GM20000 (cell line): ENCODE measurements at places on chromosomes 16 and 17.

- DNase-seq = no peak
Observed at GRCh38 chr17:77839698-77840512, 118.6 kb upstream of the TNRC6C start.

- DNase-seq = no peak
Observed at GRCh38 chr16:12339686-12340085, 363.2 kb downstream of the SNX29 start.

DNA sequence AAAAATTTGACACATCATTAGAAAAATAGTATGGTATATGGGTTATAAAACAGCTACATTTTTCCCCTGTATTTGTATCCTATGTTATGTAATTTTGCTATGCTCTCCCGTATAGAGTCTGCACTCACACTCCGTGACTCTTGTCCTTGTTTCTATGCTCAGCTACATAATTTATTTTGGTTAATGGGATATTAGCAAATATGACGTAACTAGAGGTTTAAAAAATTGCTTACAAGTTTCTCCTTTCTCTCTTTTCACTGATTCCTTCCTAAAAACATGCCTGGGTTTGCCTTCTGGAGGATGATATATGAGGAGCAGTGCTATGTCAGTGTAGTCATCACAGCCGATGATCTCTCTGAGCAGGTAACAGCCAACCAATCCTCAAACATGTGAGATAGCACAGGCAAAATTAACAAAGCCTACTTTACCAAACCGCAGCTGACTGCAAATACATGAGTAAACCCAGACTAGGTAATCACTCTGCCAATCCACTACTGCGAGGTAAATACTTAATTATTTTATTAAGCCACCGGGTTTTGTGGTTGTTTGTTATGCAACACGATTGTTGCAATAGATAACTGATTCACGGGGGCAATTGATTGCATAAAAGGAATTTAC, 126.9 kb downstream of the KIF2B start:
- no peak for DNase-seq

DNA sequence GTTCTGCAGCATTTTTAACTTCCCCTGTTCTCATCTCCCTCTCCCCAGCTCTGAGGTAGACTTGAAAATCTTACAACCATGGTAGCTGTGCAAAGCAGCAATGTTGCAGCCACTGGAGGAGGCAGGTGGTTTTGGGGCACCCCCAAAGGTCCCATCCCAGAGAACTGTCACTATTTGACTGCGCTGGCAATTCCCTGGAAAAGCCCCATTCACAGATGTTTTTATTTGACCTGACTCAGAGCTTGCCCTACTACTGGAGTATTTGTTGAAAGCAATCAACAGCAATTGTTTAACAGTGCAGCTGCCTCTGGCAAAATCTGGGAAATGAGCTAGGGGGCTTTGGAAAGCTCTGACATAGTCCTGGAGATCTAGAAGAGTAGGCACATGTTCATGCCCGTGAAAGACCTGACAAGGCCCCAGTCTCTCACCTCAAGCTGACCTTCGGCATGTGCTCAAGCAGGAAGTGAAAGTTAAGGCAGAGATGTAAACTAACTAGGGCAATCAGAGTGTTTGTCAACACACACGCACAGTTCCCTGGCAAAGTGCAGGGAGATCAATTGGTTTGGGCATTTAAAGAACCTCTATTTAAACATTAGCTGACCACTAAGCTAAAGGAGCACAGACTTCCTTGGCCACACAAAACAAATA, 19.7 kb upstream of the PIK3R5 start:
- no peak for DNase-seq

DNA sequence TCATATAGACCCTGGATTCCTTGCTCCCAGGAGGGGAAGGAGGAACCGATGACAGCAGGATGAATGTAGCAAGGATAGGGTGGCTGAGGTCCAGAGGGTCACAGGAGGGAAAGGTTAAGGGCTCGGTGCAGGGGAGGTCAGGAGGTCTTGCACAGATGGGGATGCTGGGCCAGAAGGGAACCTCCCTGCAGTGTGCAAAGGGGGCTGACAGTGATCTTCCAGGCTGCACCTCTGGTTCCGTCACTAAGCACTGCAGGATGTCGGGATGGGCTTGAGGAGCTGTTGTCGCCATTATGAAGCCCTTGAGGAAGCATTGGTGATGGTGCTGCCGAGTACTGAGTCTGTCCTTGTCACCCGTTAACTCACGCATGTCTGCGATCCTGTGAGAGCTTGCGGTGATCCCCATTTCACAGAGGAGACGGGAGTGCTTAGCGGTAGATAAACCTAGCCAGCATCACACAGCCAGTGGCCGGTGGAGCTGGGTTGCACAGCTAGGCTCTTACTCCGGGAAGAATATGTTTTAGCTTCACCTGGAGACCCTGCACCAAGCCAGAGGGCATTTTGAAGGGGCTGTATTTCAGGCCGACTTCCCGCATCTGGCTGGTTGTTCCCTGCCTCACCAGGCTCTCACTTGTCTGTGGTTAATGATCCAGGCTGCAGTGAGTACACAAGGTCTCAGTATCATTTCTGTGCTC, 120.4 kb downstream of the SNX29 start:
- DNase-seq = no peak

GRCh38 chr17:14434506-14434905, 133.6 kb downstream of the HS3ST3B1 start:
- DNase-seq = no peak

DNA sequence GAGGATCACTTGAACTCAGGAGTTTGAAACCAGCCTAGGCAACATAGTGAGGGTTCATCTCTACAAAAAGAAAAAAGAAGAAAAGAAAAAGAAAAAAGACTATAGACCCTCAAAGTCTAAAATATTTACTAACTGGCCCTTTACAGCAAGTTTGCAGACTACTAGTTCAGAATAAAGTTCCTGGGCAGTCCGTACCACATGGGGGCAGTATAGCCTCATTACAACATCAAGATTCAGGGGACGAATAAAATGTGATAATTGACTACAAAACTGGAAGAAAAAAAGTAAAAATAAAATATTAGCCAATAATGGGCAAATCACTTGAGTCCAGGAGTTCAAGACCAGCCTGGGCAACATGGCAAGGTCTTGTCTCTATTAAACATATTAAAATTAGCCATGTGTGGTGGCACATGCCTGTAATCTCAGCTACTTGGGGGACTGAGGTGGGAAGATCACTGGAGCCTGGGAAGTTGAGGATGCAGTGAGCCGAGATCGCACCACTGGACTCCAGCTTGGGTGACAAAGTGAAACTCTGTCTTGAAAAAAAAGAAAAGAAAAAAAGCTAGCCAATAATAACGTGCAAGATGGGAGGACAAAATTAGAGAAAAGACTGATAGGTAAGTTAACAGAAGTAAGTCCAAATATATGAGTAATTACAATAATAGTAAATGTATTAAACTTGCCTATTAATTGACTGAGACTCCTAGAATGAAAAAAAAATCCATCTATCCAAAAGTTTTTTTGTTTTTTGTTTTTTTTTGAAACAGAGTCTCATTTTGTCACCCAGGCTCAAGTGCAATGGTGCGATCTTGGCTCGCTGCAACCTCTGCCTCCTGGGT, 129.4 kb upstream of the SEC14L1 start:
- no peak for DNase-seq

DNA sequence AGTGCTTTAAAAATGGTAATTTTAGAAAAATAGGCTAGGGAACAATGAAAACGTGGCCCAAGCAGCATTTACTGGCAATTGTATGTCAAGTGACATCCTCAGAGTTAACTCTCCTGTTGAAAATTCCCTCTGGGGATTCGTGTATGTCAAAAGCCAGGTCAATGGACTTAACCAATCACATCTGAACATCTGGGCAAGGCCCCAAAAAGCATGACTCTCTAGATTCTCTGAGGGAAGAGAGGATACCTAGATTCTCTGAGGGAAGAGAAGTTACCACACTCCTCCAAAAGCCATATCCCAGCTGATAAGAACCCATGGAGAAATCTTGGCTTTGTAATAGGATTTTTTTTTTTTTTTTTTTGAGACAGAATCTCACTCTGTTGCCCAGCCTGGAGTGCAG, 23.5 kb downstream of the NFE2L1 start:
- no peak for DNase-seq

DNA sequence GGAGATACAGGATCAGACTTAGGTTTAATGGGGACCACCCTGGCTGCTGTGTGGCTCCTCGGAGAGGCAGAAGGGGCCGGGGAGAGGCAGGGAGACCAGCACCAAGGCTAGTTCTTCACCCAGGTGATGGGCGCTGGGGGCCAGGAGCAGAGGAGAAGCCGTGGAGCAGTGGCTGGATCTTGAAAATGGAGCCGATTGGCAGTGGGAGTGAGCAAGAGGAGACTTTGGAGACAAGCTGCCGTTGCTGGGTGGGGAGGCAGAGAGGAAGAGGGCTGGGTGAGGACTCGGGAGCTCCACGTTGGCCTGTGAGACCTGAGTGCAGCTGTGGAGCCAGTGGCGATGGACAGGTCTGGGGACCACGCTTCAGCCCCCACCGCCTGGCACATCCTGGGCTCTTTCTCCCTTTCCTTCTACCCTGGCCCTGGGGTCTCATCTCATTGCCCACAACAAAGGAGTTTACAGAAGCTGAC, 9.0 kb downstream of the RAB11FIP4 start:
- no peak for DNase-seq

GRCh38 chr16:11050944-11051343, 106.6 kb downstream of the CLEC16A start:
- no peak for DNase-seq

GRCh38 chr16:29698484-29699323, 19.7 kb downstream of the QPRT start:
- no peak for DNase-seq

GRCh38 chr16:89922477-89922883, 662 bp upstream of the TUBB3 start:
- DNase-seq = no peak

GRCh38 chr17:74391771-74392170, 24.5 kb downstream of the GPR142 start:
- no peak for DNase-seq

GRCh38 chr17:54795046-54795445, 105.6 kb upstream of the TOM1L1 start:
- DNase-seq = no peak

DNA sequence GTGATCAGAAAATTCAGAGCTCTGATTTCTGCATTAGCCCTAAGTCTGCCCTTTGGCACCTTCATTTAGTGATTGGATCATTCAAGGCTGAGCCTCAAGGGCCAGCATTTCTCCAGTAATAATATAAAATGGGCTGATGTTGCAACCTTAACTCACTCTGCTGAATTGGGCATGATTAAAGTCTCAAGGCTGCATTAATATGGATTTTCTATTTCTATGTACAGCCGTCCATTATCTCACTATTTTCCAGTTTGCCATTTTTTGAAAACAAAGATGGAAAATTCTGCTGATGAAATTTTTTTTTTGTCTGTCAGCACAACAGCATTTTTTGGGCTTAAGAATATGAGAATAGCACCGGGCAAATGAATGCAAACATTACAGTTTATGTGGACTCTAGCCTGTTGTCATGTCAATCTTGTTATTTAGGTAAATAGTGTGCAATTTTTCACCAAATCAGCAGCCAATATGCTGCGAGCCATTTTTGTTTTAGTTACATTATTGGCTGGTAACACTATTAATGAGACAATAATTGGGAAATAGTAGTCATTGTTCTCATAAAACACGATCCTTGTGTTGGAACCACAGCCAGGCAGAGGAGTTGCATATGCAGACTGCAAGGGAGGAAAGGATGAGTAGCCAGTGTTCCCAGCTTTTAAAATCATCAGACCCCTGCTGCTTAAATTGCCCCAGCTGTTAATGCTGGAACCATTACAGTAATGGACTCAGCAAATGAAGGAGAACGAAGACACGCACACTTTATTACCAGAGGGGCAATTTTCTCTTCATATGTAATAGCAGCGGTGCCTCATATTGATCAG, 10.5 kb downstream of the FTO start:
- DNase-seq = no peak

DNA sequence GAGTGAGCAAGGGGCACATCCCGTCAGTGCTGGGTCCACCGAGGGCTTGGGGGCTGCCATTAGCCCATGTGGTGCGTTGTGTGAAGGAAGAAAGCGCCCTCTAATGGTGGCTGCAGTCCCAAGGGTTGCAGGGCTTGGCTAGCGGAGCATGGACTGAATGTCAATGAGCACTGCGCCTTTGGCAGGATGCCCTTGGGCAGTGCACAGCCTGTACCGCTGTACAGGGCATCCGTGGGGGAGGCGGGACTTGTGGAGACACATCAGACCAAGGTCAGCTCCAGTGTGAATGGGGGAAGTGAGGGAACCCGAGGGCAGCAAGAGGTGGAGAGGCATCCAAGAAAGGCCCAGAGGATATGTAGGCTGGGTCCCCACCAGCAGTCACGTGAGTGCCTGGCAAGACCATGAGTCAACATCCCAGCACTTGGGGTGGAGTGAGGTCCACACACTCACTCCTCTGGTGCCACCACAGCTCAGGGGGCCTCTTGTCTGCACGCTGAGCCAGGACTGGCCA, 75.5 kb upstream of the MED9 start:
- DNase-seq = no peak

DNA sequence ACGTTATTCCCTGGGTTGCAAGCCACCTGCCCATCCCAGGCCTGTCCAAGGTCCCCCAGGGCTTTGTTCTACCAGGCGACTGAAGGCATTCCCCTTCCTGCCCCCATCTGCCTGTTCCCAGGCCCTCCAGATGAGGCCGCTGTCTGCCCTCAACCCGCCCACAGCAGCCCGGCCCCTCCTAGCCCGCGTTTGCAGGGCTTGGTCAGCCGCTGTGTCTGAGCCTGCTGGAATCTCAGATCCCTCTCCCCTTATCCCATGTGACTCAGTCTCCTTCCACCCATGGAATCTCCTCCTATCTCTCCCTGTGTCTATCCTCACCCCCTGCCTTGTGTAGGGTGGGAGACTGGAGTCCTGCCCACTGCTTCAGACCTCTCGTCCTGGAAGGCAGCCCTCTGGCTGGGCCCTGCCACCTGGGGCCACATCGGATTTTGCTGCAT, 186.0 kb upstream of the TNRC6C start:
- peak; percentile 87 for DNase-seq

GRCh38 chr17:12089809-12090384, 69.2 kb downstream of the MAP2K4 start:
- no peak for DNase-seq

- DNase-seq = no peak
Observed at GRCh38 chr16:49998991-49999390, 26.0 kb upstream of the CNEP1R1 start.
